ENCODE measurements at places on chromosomes 4 and X.

GRCh38 chrX:23885803-23886202 lies 21.9 kb downstream of the APOO start:
- ATAC-seq: no peak

- peak; percentile 55 for ATAC-seq
Observed at GRCh38 chrX:119685225-119686066, 7.5 kb downstream of the SEPTIN6 start.

DNA sequence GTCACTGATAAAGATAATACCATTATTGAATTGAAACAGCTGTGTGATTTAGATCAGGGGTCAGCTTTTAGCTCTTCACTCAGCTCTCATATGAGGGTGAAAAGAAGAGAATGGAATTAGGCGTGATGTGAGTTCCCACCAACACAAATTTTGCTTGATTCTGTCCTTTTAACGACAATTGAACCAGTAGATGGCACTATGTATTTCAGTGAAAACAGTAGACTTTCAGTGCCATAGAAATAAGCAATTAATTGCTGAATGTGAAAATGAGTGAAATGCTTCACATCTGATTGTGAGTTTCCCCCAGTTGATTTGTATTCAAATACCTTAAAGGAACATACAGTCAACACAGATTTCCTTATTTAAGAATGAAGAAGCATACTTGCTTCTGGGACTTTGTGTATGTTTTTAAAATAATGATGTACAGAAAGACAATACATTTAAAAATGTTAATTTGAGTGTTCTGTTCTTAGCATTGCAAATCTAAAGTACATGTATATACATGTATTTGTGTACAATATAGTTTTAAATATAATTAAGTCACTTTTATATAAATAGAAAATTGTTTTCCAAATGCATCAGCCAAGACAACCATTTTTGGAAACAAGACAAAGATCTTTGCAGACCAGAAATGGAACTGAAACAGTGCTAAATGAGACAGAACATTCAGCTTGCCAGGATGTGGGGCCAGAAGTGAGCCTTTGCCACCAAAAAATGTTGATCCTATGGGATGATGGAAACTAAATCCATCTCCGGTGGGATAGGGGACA lies 178.8 kb downstream of the SNCA start:
- ATAC-seq: no peak

GRCh38 chr4:4560642-4561041 lies 18.8 kb upstream of the STX18 start:
- no peak for ATAC-seq

GRCh38 chrX:142663330-142664095 lies 362.2 kb upstream of the SPANXN4 start:
- no peak for ATAC-seq

DNA sequence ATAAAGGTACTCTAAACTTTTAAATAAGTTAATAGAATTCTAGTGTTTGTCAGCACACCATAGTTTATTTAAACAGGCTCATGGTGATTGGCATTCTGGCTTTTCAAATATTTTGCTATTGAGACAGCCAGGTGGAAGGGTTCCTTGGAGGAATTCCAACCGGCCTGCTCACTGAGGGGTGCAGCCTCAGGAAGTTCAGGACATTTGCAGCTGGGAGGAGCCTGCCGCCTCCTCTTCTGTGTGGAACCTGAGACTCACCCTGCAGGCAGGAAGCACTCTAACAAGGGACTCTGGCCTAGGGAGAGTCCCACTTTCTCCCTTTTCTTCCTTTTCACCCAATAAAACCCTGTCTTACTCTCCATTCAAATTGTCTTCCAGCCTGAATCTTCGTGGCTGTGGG lies 1328.0 kb downstream of the FSTL5 start:
- peak; percentile 57 for ATAC-seq

GRCh38 chr4:189299706-189300105 lies 641.0 kb upstream of the FRG1 start:
- ATAC-seq: no peak

GRCh38 chr4:28921886-28922285 lies 1798.3 kb upstream of the PCDH7 start:
- no peak for ATAC-seq

- no peak for ATAC-seq
Observed at GRCh38 chr4:42280327-42281095, 116.8 kb upstream of the SHISA3 start.

- ATAC-seq: no peak
Observed at GRCh38 chrX:71542411-71542810, 9.5 kb downstream of the OGT start.

DNA sequence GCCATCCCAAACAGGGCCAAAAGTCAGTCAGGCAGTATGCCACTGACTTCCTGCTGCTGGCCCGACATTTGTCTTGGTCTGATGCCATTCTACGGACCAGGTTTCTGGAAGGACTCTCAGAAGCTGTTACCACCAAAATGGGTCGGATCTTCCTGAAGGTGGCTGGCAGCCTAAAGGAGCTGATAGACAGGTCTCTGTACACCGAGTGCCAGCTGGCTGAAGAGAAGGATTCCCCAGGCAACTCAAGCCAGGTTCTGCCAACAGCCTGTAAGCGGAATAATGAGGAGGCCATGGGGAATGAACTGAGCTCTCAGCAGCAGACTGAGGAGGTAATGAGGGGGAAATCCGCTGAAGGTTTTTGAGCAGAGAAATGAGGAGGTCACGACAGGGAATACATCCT lies 95.7 kb downstream of the RTL9 start:
- no peak for ATAC-seq
